B cell (primary cell): ENCODE measurements at places on chromosomes 6 and 20. TPM values are rescaled to one million over a fixed set of nuclear protein-coding genes. Genes with fewer than 3 reads are reported as not detected.

The METTL24 gene
- not detected in 2 replicates for total RNA-seq

DNA sequence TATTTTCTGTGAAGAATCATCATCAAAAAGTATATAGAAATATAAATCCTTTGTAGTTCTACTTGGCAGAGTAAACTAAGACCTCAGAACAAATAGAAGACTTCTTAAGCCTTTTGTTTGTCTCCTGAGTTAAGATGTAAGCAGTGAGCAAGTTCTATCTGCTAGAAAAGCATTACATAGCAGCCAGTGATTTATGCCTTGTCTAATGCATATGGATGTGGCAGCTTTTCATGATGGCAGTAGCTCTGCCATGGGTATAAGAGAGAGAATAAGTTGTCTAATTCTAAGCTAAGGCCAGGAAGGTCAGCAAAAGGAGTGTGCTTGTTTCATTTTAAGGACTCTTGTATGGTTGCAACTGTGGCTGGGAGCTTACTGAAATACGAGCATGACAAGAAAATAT lies 920.2 kb downstream of the GRIK2 start:
- H3K4me1 ChIP-seq = no peaks in the 10 kb centered on the region
- DNase-seq = no peak
- no peaks in the 10 kb centered on the region for H3K27me3 ChIP-seq

DNA sequence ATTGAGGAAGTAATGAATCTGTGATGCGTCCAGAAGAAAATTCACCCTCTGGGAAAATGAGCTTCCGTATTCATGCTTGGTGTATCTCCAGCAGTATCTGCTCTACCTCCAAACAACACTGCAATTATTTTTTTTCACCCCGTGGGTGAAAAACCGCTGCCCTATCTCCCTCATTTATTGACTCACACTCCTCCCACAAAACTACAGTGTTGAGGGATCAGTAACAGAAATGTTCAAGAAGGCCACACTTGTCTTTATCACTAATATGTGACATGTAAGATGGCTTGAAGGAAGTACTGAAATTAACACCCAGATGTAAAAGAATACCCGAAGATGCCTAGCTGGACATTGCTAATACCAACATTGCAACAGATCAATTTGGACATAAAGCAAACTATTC lies 4.9 kb upstream of the TBX18 start:
- no peak overlapping the region for H3K27ac ChIP-seq
- H3K4me1 ChIP-seq = peaks cover 11% of the 10 kb centered on the region
- no peaks in the 10 kb centered on the region for H3K27me3 ChIP-seq
- H3K36me3 ChIP-seq = no peaks in the 10 kb centered on the region
- DNase-seq = no peak

DNA sequence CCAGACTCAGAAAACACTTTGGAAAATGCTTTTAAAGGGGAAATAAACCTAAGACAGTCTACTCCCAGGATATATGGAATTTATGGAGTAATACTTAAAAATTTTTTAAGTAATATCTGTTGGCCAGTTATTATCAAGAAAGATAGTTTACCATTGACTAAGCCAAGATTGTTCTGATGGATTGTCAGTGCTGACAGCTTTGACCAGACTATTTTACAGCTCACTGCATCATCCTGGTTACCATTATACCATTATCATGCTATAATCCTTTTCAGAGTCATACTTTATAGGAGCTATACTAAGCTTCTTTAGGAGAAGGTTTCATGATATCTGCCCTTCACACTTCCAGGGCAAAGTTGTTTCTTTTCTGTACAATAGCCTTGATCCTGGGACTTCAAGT lies 16.5 kb downstream of the GTF2H5 start:
- H3K36me3 ChIP-seq = peaks cover 9% of the 10 kb centered on the region
- no peak overlapping the region for H3K4me3 ChIP-seq
- no peak overlapping the region for H3K27ac ChIP-seq
- H3K4me1 ChIP-seq = no peaks in the 10 kb centered on the region
- H3K27me3 ChIP-seq = no peaks in the 10 kb centered on the region
- DNase-seq = no peak

GRCh38 chr20:18380908-18381529 lies 85.8 kb downstream of the DZANK1 start:
- H3K4me3 ChIP-seq = no peak overlapping the region
- H3K27me3 ChIP-seq = no peaks in the 10 kb centered on the region
- H3K36me3 ChIP-seq = no peaks in the 10 kb centered on the region
- no peaks in the 10 kb centered on the region for H3K4me1 ChIP-seq

GRCh38 chr6:52590152-52590891 lies 13.5 kb upstream of the TRAM2 start:
- no peaks in the 10 kb centered on the region for H3K27me3 ChIP-seq
- no peak overlapping the region for H3K4me3 ChIP-seq
- peaks cover 6% of the 10 kb centered on the region for H3K4me1 ChIP-seq
- H3K27ac ChIP-seq = no peak overlapping the region
- H3K36me3 ChIP-seq = no peaks in the 10 kb centered on the region

DNA sequence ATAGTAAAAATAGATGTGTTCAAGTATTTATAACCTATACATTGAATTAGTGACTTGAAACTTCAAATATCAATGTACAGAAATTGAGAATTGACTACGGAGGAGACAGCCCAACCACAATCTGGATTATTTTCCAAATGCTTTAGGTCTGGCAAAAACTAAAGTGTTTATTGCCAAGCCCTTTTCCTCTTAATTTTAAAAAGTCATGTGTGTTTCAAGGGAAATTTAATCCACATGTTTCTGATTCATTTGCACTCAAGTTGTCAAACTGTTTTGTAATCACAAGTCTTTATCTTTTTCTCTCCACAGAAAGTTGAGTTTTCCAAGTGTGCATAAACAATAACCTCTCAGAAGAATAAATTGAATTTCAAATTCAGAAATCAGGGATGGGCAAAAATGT lies 350.8 kb upstream of the RSPO3 start:
- H3K4me3 ChIP-seq = no peak overlapping the region
- H3K27me3 ChIP-seq = no peaks in the 10 kb centered on the region
- H3K4me1 ChIP-seq = no peaks in the 10 kb centered on the region
- H3K27ac ChIP-seq = no peak overlapping the region

The PXDC1 gene
- 17.1 and 18.9 TPM in 2 replicates for total RNA-seq

GRCh38 chr20:47117371-47117770 lies 222.7 kb downstream of the EYA2 start:
- H3K4me1 ChIP-seq = no peaks in the 10 kb centered on the region
- no peaks in the 10 kb centered on the region for H3K27me3 ChIP-seq
- H3K36me3 ChIP-seq = no peaks in the 10 kb centered on the region
- H3K4me3 ChIP-seq = no peak overlapping the region
- H3K27ac ChIP-seq = no peak overlapping the region

GRCh38 chr6:56963043-56963442 lies 8.1 kb downstream of the BEND6 start:
- no peaks in the 10 kb centered on the region for H3K27me3 ChIP-seq
- no peak overlapping the region for H3K27ac ChIP-seq
- H3K4me3 ChIP-seq = no peak overlapping the region
- no peaks in the 10 kb centered on the region for H3K36me3 ChIP-seq

DNA sequence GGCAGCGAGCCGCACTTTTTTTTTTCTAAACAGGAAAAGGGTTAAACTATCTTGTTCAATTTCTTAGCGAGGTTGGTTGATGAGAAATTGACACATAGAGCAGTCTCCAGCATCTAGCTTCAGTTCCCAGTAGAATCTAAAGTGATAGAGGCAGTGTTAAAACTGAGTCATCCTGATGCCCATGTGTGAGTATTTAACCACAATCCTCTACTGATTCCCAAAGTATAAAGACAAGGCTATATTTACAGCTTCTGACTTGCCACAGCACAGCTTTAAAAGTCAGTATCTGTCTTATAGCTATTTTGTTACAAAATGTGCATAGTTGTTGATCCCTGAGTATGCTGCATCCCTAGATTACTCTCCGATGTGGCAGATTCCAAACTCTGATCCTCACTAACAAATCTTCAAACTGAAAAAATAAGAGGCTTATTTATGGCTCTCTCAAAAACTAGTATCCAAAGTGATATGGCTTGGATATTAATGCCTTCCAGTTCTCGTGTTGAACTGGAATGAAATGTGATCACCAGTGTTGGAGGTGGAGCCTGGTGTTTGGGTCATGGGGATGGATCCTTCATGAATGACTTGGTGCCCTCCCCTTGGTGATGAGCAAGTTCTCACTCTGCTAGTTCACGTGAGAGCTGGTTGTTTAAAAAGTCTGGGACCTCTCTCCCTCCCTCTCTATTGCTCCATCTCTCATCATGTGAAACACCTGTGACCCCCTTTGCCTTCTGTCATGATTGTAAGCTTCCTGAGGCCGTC lies 13.1 kb upstream of the POPDC3 start:
- H3K36me3 ChIP-seq = no peaks in the 10 kb centered on the region
- H3K4me3 ChIP-seq = no peak overlapping the region
- no peak overlapping the region for H3K27ac ChIP-seq
- H3K27me3 ChIP-seq = peaks cover 6% of the 10 kb centered on the region
- DNase-seq = no peak

- no peak for DNase-seq
- H3K4me3 ChIP-seq = no peak overlapping the region
- no peaks in the 10 kb centered on the region for H3K27me3 ChIP-seq
- no peaks in the 10 kb centered on the region for H3K36me3 ChIP-seq
Measured at GRCh38 chr6:17492350-17492749, 99.0 kb downstream of the CAP2 start.

- H3K4me1 ChIP-seq = peaks cover 45% of the 10 kb centered on the region
- H3K27ac ChIP-seq = peak overlapping the region; percentile 82
- peak overlapping the region; percentile 82 for H3K4me3 ChIP-seq
- no peaks in the 10 kb centered on the region for H3K36me3 ChIP-seq
- no peaks in the 10 kb centered on the region for H3K27me3 ChIP-seq
- DNase-seq = peak; percentile 99
Measured at GRCh38 chr6:15248451-15249370, 2.8 kb downstream of the JARID2 start.

The LPA gene
- not detected in 2 replicates for total RNA-seq
